ENCODE measurements at places on chromosomes 16 and 17.

GRCh38 chr16:69741519-69741918, 13.2 kb downstream of the NOB1 start:
- DNase-seq, result no peak

- DNase-seq, result no peak
Observed at GRCh38 chr17:68697850-68698361, 96.7 kb upstream of the FAM20A start.

GRCh38 chr17:44642834-44643233, 13.4 kb upstream of the MEIOC start:
- no peak for DNase-seq

DNA sequence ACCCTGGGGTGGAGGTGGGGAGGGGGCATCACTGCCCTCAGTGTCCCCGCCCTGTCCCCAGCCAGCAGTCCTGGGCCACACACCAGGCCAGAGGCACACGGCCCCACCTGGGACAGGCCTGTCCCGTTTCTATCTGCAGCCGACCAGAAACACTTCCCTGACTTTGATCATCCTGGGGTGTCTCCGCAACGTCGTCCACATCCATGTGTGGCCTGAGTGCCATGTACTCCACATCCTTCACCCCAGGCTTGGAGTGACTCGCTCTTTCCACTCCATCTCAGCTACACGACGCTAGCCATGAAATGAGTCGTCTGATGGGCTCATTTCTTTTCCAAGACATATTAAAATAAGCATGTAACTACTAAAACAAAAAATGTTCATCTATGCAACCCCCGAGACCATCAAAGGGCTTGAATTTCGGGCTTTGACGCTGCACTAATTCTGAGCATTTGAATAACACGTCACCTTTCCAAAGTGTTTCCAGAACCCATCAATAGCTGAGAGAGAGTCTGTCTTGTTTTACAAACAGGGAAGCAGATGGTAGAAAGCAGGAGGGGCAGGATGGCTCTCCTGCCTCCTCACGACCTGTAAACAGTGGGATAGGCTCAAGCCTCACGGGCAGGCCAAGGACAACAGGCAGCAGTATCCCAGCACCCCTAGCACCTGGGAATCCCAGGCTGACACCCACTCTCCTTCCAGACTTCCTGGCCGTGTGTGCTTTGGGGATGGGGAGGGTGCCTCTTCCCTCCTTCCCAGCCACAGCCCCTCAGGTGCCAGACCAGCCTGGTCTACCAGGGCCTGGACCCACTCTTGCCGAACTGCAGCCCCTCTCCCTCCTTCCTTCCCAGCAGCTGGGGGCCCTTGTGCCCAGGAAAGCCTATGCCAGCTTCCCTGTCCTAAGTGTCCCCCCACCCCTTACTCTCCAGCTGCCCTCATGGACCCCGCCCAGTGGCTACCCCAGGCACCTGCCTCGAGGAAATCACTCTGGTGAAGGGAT, 20.0 kb upstream of the RASD1 start:
- no peak for DNase-seq

DNA sequence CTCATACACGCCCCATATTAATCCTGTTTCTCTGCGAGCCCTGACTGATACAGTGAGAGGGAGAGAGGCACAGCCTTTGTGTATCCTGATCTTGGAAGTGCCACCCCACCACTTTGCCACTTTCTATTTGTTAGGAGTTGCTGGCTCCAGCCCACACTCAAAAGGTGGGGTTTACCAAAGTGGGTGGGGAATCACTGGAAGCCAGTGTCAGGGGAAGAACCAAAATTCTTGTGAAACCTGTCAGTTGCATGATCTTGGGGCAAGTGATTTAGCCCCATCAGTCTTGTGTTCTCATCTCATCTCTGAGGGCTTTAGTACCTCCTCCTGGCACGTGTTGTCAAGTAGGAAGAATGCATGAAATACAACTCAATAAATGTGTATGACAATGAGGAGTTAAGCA, 119.5 kb downstream of the SOX9 start:
- DNase-seq, result no peak

GRCh38 chr16:51641191-51641765, 490.2 kb upstream of the SALL1 start:
- DNase-seq, result no peak

DNA sequence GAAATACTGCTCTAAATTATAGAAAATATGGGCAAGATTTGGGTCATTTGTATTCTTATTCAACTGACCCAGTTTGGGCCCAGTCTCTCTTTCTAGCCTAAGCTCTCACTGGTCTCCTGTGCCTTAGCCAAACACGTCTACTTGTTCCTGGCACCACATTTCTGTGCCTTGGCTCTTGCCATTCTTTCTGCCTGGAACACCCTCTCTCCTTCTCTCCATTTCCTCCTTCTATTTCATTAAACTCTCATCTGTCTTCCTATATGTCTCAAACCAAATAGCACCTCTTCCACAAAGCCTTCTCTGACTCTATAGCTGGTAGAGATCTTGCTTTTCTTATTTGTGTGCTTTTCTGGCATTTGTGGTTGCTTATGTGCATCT, 37.7 kb upstream of the NUFIP2 start:
- no peak for DNase-seq

Measured in activated naive CD8-positive, alpha-beta T cell treated with anti-CD3 and anti-CD28 coated beads for 36 hours (primary cell).